ENCODE measurements at places on chromosomes 1 and 21.

- DNase-seq = no peak
These were observed 22.3 kb downstream of the MECR start for GRCh38 chr1:29208442-29208841.

DNA sequence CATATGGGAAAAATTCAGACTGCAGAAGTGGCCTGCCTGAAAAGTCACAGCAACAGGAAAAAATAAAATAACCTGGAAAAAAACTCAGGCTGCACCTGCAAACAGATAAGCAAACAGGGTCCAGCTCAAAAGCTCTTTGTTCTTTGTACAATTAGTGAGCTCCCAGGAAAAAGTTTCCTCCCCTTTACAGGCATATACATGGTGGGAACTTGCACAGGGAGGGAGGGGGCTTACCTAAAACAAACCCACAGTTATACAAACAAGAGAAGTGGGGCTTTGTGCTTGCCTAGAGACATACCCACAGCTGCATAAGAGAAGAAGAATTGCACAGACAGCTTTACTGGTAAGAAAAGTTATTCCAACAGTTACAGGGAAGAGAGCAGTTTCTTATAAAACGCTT is 31.7 kb upstream of the COG2 start:
- DNase-seq = no peak

DNA sequence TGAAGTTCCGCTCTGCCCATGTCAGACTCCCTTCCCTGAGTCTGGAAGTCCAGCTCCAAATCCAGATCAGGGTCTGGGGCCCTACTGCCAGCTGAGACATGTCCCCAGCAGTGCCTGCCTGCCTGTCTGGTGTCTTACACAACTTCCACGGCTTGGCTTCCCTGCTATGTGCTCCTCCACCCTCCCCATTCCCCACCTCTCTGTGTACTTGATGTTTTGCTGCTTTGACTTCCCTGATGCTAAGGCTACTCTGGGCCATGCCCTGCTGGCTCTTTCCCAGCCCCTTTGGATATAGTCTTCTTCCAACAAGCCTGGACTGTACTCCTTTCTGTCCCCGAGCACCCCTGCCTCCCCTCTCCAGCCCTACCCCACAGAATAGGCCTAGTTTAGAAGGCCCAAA is 7.3 kb downstream of the GJA5 start:
- DNase-seq = no peak

- peak; percentile 88 for DNase-seq
These were observed at the start of gene USP21 for GRCh38 chr1:161159087-161159912. Gene USP21 (plus strand): TSS chr1:161159500. CDS start chr1:161160641, 1,141 bp downstream.

DNA sequence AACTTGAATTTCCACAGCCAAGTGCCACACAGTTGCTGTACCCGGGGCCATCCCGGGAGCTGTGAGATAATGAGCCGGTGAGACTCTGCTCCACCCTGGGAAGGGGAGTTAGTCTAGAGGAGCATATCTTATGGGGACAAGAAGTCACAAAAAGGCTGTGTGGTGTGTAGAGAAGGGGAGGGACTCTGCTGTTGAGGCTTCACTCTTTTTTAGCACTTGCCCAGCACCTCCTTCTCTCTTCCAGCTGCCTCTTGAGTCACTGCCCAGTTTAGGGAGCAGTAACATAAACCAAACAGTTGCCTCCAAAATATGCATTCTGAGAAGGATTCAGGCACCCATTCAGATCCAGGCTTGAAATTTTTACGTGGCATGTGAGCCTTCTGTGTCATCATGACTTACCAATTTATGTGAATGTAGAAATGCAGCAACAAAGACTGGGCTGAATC is 744 bp upstream of the WDR26 start:
- DNase-seq = no peak

DNA sequence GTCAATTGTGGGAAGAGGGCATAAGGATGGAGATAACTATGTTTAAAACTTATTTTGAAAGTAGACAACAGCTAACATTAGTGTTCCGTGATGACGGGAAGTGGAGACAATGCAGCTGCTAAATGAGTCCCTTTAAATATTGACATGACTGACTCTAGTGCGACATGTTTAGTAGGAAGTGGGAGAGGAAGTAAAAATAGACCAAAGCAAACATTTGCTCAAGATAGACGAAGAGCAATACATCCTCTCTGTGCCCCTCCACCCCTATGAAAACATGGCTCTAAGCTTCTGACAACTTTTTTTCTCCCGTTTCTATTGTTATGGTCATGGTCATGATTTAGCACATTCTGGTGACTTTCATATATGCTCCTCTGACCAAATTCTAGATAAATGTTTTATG is 60.0 kb upstream of the HMCN1 start:
- DNase-seq = no peak

GRCh38 chr1:150257624-150258585 is at the start of gene CA14:
Gene CA14 (plus strand): TSS chr1:150257774. CDS start chr1:150258129, 355 bp downstream.
- DNase-seq = no peak

DNA sequence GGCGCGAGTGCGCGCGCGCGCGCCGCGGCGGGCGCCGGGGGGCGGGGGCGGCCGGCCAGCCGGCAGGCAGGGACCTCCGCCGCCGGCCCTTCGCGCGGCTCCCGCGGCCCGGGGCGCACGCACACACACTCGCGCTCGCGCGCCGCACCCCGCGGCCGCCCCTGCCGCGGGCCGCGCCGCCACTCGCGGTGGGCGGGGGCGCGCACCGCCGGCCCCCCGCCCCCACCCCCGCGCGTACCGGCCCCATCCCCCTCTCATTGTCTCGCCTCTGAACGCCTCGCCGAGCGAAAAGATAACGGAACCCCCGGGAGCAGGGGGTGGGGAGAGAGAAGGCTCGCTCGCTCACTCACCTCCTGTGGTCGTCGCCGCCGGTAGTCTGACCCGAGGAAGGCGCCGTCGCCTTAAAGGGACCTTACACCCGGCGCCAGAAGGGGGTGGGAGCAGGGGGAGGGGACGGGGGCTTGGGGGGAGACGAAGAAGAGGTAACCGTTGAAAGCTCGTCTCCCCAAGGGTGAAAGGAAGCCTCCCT is 428 bp downstream of the POGZ start:
- peak; percentile 38 for DNase-seq

DNA sequence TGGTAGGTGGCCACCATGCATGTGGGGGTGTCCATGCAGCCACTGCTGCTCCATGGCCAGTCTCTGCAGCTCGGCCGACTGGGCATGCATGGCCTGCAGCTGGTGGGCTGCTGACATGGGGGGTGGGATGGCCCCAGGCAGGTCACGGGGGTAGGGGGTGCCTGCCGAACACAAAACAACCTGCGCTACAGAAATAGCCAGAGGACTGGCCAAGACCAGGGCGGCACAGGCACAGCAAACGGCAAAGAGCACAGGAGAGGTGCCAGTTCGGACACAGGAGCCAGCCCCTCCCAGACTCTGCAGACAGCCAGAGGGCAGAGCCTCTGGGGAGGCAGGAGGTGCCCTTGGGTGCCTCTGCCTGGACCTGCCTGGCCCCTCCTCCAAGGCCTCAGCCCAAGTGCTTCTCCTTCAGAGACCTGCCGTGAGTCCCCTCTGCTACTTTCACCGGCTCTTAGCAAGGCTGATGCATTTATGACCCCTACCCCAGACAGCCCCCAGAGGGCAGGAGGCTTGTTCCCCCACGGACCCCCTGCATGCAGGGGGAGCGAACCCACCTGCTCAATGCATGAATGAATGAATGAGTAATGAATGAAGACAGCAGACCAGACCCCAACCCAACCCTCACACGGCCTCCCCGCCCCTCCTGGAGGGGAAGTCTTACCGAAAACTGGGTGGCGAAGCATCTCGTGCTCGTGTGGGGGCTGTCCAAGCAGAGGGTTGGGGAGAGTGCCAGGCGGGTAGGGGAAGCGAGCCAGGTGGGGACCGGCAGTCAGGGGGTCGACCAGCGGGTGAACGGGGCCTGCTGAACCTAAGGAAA is 37.7 kb downstream of the SLC45A1 start:
- DNase-seq = no peak

Data from T-helper 2 cell (primary cell).